ENCODE measurements at places on chromosomes 1 and 21.

GRCh38 chr1:96843196-96843595 lies 121.6 kb downstream of the PTBP2 start:
- no peak for DNase-seq

DNA sequence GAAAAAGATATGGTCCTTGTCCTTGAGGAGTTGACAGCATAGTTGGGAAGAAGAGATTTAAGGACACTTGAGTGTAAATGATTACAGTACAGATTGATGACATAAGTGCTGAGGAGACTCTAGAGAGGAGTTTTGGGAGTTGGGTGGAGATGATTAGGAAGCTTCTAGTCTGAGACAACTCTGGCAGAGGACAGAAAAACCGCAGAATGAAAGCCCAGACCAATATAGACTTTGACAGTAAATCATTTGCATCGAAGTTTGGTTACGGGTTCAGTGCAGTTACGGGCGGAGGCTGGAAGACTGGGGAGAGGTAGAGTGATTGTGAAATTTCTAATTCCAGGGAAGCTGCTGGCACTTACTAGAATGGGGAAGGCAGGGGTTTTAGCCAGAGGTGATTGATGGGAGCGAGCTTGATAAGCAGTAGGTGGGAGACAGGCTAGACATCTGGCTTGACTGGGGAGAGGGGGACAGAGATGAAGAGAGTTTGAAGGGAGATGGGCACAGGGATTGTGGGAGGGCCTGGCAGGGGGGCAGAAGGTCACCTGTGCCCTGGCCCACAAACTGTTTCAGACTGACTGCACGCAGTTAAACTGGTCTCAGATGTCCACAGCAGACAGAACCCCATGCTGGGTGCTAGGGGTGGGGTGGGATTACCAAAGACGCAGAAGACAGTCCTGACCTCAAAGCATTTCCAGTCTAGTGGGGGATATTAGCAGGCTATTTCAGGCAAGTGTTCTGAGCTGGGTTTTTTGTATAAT lies 20.1 kb downstream of the SH2D2A start:
- no peak for DNase-seq

GRCh38 chr1:101280942-101281654 lies 44.3 kb downstream of the S1PR1 start:
- no peak for DNase-seq

- DNase-seq: no peak
These were observed 58.2 kb upstream of the ABCG1 start for GRCh38 chr21:42160765-42161164.

DNA sequence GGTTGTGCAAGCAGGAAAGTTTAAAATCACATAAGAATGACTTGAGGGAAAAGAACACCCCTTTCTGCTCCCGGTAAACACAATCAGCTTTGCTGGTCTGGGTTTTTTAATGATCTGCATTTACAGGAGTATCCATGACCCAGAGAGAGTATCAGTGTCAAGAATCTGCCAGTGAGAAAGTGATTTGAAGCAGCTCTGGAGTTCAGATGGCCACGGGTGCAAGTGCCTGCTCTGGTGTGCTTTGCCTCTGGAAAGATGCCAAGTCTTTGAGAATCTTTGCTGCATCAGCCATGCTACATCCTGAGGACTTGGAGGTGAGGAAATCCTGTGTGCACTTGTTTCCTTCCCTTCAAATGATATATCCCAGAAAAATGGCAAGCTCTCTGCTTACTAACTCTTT lies 18.6 kb upstream of the MYSM1 start:
- no peak for DNase-seq

- no peak for DNase-seq
These were observed 6.3 kb downstream of the HTR1D start for GRCh38 chr1:23210963-23211362.

DNA sequence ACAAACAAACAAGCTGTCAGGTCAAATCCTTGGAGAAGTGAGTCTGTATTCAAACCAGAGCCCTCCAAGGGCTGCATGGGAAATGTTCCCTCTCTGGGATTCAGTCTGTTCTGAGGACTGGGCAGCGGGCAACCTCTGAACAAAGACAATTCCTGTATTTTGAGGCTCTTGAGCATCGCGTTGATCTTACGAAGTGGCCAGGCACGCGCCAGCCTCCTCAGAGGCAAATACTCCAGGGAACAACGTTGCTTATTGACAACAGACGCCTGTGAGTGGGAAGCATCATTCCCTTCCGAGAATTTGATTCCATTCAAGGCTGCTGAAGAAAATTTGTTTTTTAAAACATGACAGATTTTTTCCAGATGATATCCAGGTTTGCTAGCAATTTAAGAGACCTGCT lies 20.0 kb upstream of the TACSTD2 start:
- no peak for DNase-seq

- DNase-seq: no peak
These were observed 53.1 kb downstream of the CAMK2N1 start for GRCh38 chr1:20432891-20433290.

- DNase-seq: no peak
These were observed 579.2 kb upstream of the ADGRL2 start for GRCh38 chr1:81221564-81221963.

DNA sequence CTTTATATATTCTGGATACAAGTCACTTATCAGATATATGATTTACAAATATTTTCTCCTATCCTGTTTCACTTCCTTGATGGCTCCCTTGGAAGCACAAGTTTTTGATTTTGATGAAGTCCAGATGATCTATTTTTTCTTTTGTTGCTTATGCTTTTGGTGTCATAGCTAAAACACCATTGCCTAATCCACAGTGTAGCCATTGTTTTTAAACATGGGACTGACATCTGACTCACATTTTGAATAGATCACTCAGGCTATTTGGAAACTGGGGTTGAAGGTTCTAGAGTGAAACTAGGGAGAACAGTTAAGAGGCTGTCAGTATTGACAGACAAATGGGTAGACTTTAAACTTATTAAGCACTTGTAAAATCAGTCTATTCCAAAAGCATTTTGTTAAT lies 16.6 kb downstream of the AK4 start:
- no peak for DNase-seq

- DNase-seq: no peak
These were observed 6.2 kb upstream of the DDR2 start for GRCh38 chr1:162626094-162626493.

- no peak for DNase-seq
These were observed 73.6 kb downstream of the SLC27A3 start for GRCh38 chr1:153848805-153849204.

- no peak for DNase-seq
These were observed 21.3 kb downstream of the DUSP10 start for GRCh38 chr1:221720545-221720944.

DNA sequence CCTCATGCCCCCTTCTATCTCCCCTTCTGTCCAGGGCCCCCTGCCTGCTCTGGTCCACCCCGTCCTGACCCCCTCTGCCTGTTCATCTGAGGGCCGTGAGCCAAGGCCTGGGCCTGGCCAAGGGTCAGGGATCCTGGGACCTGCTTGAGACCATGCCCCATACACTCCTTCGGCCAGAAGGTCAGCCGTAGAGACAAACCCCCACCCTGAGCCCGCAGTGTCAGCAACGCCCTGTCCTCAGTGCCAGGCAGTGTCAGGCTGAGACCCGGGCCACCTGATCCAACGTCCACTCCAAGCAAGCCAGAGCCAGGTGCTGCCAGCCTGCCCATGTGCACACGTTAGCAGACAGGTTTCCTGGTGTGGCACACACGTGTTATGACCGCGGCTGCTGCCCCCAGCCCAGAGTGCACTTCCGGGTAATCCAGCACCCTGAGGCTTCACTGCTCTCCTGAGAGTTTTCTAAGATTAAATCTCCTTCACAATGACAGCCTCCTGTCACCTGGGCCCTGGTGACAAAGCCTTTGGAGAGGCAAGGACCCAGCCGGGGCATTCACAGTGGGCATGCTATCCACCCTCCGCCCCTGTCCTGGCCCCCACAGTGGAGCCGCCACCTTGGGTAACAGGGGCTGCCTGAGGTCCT lies 10.1 kb upstream of the SAMD11 start:
- DNase-seq: no peak

- DNase-seq: no peak
These were observed 110.8 kb upstream of the KAZN start for GRCh38 chr1:14487671-14488070.

- no peak for DNase-seq
These were observed 103.2 kb upstream of the SLC25A33 start for GRCh38 chr1:9435854-9436640.

GRCh38 chr1:94713472-94714141 lies 106.5 kb upstream of the SLC44A3 start:
- DNase-seq: peak; percentile 53

- DNase-seq: no peak
These were observed 47.2 kb downstream of the TRIT1 start for GRCh38 chr1:39835935-39836594.

DNA sequence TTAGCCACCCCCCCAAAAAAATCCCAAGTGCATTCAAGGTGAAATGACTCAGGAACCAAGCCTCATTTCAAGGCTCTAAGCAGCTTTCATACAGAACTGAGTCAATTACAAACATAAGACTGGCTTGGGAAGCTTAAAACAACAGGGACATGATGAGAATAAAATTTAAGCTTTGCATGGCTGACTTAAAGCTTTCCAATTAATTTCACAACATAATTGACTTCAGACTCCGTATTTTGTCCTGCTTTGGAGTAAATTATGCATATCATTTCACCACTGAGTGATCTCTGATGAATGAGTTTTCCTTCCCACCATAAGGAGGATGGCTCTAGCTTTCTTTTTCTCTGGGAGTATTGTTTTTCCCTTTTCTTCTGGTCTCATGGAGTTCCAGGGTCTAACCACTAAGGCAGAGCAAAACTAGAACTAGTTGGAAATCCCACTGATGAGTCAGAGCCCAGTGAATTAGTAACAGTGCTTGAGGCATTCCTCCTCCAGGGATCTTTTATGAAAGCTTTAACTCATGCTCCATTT lies 72.8 kb downstream of the XCL2 start:
- DNase-seq: peak; percentile 43

- no peak for DNase-seq
These were observed 7.0 kb downstream of the OLFML2B start for GRCh38 chr1:162016631-162017030.

DNA sequence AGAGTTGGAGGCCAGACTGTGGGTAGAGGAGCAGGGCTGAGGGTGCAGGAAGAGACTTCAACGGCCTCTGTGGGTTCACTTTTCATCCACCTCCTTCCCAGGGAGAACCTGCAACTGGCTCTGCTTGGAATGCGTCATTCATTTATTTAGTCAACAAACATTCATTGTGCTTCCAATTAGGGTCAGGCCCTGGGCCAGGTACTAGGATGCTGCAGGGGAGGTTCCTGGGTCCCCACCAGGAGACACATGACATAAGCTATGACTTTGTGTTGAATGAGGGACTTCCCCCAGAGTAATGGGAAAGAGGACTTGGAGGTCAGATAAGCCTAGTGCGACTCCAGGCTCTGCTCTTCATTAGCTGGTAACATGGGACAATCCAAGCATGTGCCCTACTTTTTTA lies 46.3 kb upstream of the RPL11 start:
- DNase-seq: no peak

- DNase-seq: no peak
These were observed 127.9 kb downstream of the TIAM1 start for GRCh38 chr21:31216206-31216605.

Measured in erythroblast (primary cell).